Frontal cortex (tissue), 4 donors: ENCODE measurements at places on chromosomes 5 and 9. TPM values are rescaled to one million over a fixed set of nuclear protein-coding genes. Genes with fewer than 3 reads are reported as not detected.

SPATA31A3 gene
- not detected for total RNA-seq

AJM1 gene
- total RNA-seq = 0.82 TPM

DNA sequence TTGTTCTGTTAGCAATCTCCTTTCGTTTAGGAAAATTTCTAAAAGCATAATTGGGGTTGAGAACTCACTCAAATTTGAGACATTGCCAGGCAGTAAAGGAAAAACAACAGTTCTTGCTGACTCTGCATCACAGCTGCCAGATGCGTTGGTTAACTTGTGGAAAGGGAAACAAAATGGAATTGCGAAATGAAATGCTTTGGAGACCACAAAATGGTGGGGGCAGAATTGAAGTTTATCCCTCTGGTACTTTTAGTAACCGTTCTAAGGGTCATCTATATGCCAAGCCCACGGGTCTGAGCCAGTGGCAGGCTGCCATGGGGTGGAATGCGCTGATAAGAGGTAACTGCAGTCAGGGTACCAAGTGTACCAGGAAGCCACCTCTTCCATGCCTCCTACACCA, 28.6 kb upstream of the SELENOP start:
- no peak for DNase-seq

DNA sequence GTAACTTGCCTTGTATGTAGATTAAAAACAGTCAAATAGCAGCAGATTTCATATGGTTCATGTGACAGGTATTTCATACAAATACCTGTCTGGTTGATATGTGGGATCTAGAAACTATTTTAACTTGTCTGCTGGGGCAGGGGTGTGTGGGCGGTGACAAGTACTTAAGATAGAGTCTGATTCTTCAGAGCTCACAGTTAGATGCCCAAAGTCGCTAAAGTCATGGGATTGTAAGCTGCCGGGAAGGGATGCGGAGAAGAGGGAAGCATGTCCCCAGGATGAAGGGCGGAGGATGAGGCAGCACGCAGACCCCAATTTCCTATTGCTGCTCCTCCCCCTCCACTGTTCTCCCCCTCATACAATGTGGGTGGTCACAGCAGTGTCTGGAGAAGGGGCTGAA, 13.3 kb downstream of the ANXA6 start:
- no peak for DNase-seq

DNA sequence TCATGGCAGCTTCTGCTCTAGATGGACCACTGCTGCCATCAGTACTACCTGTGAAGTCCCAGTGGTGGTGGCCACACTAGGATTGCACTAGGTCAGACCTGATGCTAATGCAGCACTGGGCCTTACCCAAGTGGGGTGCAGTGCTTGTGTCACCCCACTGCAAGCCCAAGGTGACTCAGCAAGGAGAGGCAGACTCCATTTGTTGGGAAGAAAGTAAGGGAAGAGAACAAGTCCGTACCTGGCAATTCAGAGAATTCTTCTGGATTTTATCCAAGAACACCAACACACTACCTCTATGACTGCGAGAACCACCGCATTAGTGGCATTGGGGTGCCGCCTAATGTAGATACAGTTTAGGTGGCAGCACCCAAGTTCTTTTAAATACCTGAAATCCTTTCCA, 34.0 kb upstream of the TYRP1 start:
- no peak for DNase-seq

- no peak for DNase-seq
Observed at GRCh38 chr5:150538007-150538917, 30.3 kb downstream of the NDST1 start.

- no peak for DNase-seq
Observed at GRCh38 chr5:78930721-78931120, 54.4 kb downstream of the ARSB start.

- no peak for DNase-seq
Observed at GRCh38 chr5:71769287-71769686, 50.2 kb downstream of the CARTPT start.

TRIO gene
- 310 TPM for total RNA-seq

DNA sequence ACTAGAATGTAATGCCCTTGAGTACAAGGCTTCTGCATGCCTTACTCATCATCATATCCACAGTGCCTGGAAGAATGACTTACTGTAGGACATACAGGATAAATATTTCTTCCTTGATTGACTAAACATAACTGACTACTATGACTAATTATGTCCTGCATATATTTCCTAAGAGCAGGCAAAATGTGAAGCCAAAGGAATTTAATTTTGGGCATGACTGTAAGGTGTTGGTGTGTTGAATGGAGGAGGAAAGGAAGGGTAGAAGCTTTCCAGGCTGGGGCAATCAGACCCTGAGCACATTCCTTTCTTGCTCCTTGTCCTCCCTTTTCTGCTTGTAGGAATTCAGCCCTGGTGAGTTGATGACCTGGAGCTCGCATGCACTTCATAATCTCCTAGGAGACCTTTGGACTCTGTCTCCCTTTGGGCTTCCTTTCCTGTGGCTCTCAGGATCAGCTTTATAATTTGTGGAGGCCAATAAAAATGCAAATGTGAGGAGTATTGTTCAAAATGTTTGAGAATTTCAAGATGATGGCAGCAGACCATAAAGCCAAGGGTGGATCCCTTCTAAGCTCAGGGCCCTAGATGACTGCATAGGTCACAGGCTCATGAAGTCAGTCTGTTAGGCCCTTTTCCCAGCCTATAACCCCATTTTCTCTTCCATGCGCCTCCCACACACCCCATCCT, 174.0 kb downstream of the HMHB1 start:
- DNase-seq = no peak

TMEM215 gene
- 0.82 TPM for total RNA-seq

PLEKHG4B gene
- total RNA-seq = 3.7 TPM

DNA sequence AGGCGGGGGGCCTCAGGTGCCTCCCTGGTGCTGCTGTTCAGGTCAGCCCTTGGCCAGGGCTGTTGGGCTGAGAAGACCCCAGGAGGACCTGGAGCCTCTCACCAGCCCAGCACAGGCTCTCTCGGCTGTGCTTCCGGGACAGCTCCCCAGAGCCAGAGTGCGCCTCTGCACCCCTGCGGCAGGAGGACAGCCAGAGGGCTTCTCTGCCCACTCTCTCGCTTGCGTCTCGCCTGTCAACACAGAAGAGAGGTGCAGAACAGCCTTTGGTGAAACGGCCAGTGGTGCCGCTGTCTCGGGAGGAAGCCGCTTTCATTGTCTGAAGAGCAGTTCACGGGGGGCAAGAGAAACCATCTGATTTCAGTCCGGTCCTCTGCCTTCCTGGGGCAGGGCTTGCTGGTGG, 3.8 kb upstream of the NACC2 start:
- no peak for DNase-seq

- no peak for DNase-seq
Observed at GRCh38 chr9:31839273-31839672, 545.2 kb upstream of the ACO1 start.

LRRC19 gene
- total RNA-seq = not detected

DNA sequence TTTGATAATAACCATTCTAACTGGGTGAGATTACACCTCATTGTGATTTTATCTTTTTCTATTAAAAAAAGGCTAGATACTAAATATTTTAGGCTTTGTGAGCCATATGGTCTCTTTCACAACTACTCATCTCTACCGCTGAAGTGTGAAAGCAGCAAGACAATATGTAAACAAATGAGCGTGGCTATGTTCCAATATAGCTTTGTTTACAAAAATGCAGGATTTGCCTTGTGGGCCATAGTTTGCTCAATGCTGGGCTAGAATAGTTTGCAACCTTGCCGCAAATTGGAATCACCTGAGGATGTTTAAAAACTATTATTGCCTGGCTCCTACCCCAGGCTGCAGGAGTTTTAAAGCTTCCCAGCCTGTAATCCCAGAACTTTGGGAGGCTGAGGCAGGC, 10.2 kb upstream of the GPR150 start:
- DNase-seq = no peak

DNA sequence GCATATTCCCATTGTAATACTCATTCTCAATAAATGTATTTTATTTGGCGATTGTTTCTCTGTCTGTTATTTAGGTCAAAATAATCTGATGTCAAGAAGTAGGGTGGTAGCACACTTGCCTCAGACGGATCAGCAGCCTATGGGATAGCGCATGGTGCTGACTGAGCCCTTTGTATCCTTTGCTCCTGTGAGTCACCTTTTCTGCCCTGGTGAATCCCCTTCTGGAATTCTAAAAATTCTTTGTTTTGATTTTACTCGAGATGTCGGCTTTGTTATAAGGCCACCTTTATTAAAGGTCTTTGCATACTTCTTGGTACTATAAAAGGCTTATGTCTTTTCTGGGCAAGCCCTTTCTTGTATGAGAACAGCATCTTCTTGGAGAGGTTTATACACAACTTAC, 1187.8 kb downstream of the CDH9 start:
- no peak for DNase-seq

CDKN2B gene
- total RNA-seq = under 0.01 TPM

- no peak for DNase-seq
Observed at GRCh38 chr5:77305956-77306355, 95.5 kb downstream of the PDE8B start.

- DNase-seq = no peak
Observed at GRCh38 chr9:9790216-9790872, 822.5 kb downstream of the PTPRD start.

DNA sequence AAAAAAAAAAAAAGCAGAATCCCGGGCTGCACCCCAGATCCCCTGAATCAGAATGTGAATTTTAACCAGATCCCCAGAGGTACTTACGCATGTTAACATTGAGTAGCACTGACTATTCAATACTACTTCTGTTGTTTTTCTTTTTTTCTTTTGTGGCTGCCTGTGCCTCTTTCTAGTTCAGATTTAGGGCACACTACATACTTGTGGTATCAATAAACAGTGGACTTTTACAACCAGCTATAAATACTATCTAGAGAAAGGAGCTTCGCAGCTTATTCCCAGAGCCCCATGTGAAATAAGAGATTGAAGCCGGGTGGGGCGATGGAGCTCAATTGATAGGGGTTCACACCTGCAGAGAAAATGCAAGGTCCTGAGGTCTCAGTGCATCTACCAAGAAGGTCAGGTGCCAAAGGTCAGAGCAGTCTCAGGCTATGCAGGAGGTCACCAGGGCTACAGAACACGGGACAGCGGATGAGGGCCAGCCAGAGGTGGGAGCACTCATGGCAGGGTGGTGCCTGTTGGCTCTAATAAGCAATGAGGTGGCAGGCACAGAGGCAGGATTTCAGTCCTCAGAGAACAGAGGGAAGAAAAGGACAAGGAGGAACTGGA, 22.3 kb downstream of the WWC1 start:
- DNase-seq = no peak

- no peak for DNase-seq
Observed at GRCh38 chr5:14223372-14223771, 80.2 kb downstream of the TRIO start.

DNA sequence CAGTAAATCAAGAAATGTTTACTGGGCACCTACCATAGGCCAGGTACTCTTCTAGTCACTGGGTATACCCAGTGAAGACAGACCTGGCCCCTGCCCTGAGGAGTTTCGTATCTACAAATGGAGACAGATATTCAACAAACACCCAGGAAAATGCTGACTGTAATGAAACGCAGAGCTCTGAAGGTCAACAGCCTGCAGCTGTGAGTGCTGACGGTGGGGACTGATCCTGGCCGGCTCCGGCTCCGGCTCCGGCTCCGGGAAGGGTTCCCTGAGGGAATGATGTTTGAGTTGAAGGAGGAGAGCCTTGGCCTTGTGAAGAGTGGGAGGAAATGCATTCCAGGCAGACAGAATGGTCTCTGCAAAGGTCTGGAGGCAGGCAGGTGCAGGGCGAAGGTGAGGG, 23.1 kb downstream of the FGFR4 start:
- DNase-seq = no peak

GRCh38 chr5:106699198-106699597, 971.5 kb downstream of the EFNA5 start:
- DNase-seq = no peak

DNA sequence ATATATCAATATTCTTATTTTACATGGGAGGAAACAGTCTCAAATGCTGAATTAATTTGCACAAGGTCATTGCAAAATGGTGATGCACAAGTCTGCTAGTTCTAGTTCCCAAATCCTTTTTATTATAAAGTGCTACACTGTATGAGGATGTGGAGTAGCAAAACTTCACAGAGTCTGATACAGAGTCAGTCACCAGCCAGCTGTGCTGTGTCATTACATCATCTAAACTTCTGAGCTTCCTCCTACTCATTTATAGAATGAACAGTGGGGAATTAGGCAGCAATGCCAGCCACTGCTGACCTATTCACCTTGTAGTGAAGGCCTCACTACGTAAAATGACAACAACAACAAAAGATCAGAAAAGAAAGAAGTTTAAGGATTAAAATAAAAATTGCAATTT, 357.8 kb downstream of the TMEM167A start:
- no peak for DNase-seq
